ENCODE measurements at places on chromosomes 5 and 9. TPM values are rescaled to one million over a fixed set of nuclear protein-coding genes. Genes with fewer than 3 reads are reported as not detected.

The GDNF gene
- not detected for total RNA-seq

The FOXD4L6 gene
- total RNA-seq: not detected

The IRGM gene
- total RNA-seq: 3.1 TPM

The FAM151B gene
- 0.23 TPM for total RNA-seq

The FOXE1 gene
- total RNA-seq: 0.10 TPM

The SIL1 gene
- 17.2 TPM for total RNA-seq

The MYMK gene
- not detected for total RNA-seq

The PCDHB5 gene
- total RNA-seq: not detected

The PPP3R2 gene
- not detected for total RNA-seq

The GARIN3 gene
- total RNA-seq: 0.10 TPM

The CLTA gene
- total RNA-seq: 139 TPM

The TSSK1B gene
- not detected for total RNA-seq

The LCN9 gene
- not detected for total RNA-seq

The CWC27 gene
- total RNA-seq: 18.1 TPM

The PBX3 gene
- total RNA-seq: 17.3 TPM

The ANKRD34B gene
- total RNA-seq: not detected

The PRLR gene
- not detected for total RNA-seq

The CDC14B gene
- 0.55 TPM for total RNA-seq

The RAI14 gene
- 0.66 TPM for total RNA-seq

The INSL4 gene
- total RNA-seq: not detected

The ASPN gene
- total RNA-seq: not detected

The NUP214 gene
- 47.9 TPM for total RNA-seq

The SPACA9 gene
- 2.7 TPM for total RNA-seq

The CMYA5 gene
- total RNA-seq: 0.19 TPM

The NEUROG1 gene
- total RNA-seq: not detected

The PCDHGB3 gene
- 0.14 TPM for total RNA-seq

The MAMDC2 gene
- not detected for total RNA-seq

The C5orf52 gene
- total RNA-seq: not detected

The TRPM3 gene
- not detected for total RNA-seq

The NKD2 gene
- total RNA-seq: 2.9 TPM

The LECT2 gene
- total RNA-seq: not detected

The GPX8 gene
- total RNA-seq: not detected

The TTC16 gene
- 4.3 TPM for total RNA-seq

The STKLD1 gene
- total RNA-seq: 1.1 TPM

The ACSL6 gene
- 30.8 TPM for total RNA-seq

The SPINK7 gene
- total RNA-seq: not detected

The ANKRD55 gene
- 17.8 TPM for total RNA-seq

The ADGRD2 gene
- total RNA-seq: not detected

The FGD3 gene
- total RNA-seq: 143 TPM

The CARTPT gene
- total RNA-seq: not detected

The PTPDC1 gene
- 4.3 TPM for total RNA-seq

The GABRA6 gene
- not detected for total RNA-seq
